ENCODE measurements at places on chromosomes 7 and 10.

GRCh38 chr10:89609833-89610346, 35.2 kb downstream of the PANK1 start:
- no peak for DNase-seq

- no peak for DNase-seq
These were observed 23.7 kb upstream of the EGFR start for GRCh38 chr7:54995166-54995565.

DNA sequence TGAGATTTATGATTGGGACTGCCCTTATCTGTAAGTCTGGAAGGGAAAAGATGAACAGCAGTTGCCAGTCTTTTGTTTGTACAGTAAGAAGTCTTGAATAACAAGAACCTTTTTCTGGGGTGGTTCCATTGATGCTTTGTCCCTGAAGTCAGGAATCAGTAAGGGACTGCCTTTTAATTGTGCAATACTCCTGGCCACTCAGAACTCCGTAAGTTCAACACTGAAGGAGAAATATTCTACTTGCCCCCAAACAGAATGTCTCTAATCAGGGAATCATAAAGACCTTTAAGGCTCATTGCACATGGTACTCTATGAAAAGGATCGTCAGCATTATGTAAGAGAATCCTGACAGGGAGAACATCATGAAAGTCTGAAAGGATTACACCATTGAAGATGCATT, 361.4 kb downstream of the EXOC4 start:
- no peak for DNase-seq

DNA sequence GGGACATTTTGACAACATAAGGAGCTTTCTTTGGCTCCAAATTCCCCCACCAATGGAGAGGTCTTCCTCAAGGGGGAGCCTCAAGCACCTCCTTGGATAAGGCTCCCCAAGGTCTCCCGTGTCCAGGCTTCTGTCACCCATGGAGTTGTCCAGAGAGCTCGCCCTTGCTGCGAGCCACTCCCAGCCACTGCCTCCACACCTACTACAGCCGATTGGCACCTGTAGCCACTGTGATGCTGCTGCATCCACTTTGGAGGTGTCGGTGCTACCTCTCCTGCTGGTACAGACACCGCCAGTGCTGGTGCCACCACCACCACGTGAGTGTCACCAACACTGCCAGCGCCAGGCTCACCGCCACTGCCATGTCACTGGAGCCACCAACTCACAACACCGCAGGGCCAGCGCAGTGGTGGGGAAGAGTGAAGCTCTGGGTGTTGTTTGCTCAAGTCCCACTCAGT, 22.1 kb upstream of the ENO4 start:
- no peak for DNase-seq

GRCh38 chr10:13335881-13336280, 12.2 kb downstream of the SEPHS1 start:
- DNase-seq = no peak

GRCh38 chr7:142597547-142597946, 151.7 kb upstream of the PRSS1 start:
- DNase-seq = no peak

GRCh38 chr10:89262086-89263051, 10.8 kb upstream of the LIPA start:
- no peak for DNase-seq

- DNase-seq = no peak
These were observed 76.8 kb downstream of the VIPR2 start for GRCh38 chr7:159067576-159068487.

DNA sequence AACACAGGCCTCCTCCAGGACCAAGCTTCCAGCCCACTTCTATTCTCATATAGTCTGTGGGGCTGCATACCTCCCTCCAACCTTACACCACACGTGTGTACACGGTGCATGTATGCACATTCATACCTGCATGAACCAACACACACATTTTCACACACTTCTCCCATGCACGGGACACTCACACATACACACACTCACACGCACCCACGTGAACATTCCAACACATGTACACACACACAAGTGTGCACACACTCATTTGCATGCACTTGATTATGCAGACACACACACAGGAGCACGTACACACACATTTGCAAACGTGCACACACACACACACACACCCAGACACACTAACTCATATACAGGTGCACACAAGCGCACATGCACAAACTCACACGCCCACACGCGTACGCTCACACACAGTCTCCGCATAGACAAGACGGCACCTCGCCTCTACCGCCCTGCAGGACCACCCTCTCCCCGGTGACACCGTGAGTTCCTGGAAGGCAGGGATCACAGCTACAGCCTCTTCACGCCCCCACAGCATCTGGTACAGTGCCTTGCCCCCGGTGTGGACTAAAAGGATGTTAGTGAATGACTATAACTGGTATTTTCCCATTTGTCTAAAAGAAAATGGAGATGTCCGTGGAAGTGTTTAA, 263.8 kb downstream of the PTPRN2 start:
- DNase-seq = no peak

DNA sequence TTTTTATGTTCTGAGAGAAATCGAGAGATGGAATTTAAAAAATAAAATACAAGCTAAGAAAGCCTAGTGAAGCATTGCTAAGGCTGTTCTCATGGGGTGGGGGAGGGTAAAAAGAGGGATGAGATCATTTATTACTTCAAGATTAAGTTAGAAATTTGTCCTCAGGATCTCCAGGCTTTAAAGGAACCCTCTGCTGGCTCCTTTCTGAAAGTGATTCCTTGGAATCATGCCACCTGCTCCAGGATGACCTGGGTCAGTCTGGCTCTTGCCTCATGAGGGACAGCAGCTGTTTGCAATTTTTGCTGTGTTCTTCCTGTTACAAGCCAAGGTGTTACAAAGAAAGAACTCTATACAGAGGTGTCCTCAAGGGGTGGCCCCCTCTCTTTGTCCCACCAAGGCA, 69.8 kb downstream of the CDK1 start:
- DNase-seq = no peak

DNA sequence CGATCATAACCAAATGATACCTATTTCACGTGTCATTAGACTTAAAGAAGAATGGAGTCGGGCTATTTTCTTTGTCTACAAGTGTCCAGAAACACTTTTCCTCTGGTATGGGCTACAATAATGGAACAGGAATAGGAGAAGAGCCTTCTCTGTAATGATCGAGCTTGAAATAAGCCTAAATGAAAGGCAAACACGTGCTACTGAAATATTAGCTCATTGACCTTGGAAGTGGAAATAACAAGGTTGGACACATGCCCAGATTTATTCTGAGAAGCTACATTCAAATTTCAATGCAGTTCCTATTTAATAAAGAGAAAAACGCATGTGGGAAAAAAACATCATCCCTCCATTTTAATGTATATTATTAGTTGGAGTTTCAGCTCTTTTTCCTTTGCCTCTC, 254.7 kb upstream of the PTER start:
- DNase-seq = no peak

GRCh38 chr7:143372070-143372469, 9.1 kb upstream of the ZYX start:
- DNase-seq = no peak

DNA sequence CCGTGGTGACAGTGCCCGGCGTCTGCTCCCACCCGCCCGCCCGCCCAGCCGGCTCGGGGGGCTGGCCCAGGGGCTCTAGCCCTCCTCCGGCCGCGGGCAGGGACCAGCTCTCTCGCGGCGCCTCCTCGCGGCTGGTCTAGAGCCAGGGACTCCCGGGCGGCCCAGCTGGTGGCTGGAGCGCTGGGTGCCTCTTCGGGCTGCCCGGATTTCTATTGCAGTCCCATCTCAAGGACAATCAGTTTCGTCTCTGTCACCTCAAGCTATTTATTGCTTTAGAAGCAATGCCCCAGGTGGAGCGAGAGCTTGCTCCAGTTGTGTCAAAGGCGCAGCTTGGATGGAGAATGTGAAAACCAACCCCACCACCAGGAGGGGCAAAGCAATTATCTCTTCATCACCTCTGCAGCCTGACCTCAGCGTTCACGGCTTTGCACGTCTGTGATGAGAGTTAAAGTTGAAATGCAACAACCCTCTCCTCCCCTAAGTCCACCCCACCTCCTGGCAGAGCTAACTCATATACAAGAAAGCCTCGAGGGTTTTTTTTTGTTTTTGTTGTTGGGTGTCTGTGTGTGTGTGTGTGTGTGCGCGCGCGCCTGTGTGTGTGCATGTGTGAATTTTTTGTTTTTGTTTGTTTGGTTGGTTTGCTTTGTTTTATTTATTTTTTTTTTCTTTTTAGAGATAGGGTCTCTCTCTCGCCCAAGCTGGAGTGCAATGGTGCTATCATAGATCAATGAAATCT, at the start of gene ITGA8:
Gene ITGA8 (minus strand): TSS at position 24 of the 736 bp plus-strand sequence. CDS start 151 bp downstream, outside the sequence.
- peak; percentile 75 for DNase-seq

Measured in nephron progenitor cell (in vitro differentiated cells).